ENCODE measurements at places on chromosomes 2 and 18.

DNA sequence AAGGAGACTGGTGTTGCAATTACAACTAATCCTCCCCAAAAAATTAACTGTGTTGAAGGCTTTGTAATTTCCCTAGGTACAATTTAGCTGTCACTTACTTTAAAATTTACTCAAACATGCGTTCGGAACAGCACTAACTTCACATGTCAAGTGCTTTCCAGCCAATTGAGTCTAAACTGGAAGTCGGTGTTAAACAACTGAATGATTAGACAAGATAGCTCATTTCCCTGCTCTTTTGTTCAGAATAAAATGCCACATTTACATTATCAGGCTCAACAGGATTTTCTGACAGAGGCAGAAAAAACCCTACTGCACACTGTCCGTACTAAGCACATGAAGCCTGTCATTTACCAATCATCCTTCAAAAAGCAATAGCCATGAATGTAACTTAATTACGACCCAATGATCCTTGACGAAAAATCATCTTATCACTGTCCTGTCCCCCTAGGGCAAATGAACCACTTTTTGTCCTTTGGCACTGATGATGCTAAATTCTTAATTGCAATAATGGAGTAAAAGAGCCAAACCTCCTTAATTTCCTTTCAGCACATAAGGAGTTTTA lies 56.0 kb downstream of the LRPPRC start:
- DNase-seq, result no peak

DNA sequence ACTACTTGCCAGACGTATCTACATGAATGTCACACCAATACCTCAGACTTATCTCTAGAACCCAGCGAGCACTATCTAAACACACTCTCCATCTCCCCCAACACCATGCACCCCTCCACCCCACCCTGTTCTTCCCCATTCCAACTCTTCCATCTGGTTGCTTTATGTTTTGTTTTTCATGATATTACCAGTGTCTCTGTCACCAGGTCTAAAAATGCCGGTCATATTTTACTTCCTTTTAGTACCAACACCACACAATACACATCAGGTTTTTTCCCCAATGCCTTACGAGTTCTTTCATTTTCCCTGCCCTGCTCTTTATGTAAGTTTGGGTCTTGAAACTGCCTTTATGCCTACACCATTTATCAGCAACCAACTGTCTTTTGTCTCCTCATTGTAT lies 10.2 kb upstream of the ITGA4 start:
- no peak for DNase-seq

DNA sequence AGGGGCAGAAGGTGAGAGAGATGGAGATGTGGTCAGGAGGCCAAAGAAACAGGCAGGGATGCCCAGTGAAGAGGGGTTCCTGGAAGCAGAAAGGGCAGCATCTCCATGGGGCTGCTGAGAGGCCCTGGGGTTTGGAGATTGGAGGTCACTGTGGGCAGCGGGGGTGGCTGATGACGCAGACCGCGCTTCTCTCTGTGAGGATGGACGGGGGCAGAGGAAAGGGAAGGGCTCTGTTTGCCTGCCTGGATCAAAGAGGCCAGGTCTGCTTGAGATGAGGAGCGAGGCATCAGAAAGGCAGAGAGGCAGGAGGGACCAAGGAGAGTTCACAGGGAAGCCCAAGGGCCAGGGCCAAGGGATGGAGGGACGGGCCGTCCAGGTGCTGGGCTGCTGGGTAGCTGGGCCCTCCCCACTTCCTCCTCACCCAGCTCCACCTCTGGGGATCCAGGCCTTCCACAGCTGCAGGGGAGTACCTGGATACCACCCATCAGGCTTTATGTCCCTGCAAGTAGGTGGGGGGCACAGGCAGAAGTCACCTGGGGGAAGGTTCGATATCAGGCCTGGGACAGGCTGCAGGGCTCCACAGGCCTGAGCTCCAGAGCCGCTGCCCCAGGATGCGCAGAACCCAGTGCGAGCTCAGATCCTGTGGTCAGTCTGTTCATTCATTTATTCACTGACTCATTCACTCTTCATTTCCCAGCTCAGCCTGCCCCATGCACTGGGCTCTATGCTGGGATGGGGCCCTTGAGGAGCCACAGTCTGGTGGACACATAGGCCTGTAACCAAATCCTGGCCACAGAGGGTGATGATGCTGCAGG lies 30.6 kb downstream of the ADRA2B start:
- DNase-seq, result no peak

DNA sequence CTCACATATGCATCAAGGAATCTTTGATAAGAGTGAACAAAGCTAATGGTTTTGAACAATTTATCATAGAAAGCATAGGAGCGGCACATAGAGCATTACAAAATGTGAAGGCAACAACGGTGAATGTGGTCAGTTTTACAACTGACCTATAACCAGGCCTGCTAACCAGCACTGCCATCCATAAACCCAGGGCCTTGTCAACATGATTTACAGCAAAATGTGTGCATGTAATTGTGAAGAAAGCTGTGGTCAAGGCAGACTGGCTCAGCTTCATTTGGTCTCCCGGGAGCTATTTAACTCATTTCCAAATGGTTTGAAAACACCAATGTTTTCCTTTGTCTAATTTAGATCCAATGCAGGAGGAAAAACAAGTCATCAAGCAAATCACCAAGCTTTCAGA lies 119.8 kb downstream of the DHRS9 start:
- DNase-seq, result no peak

- DNase-seq, result no peak
These were observed 46.6 kb downstream of the SCN1A start for GRCh38 chr2:166081131-166081632.
